Body of pancreas (tissue), 4 donors: ENCODE measurements at places on chromosomes 2 and 18. TPM values are rescaled to one million over a fixed set of nuclear protein-coding genes. Genes with fewer than 3 reads are reported as not detected.

AQP12B gene
- 328 TPM for total RNA-seq

- no peak for DNase-seq
Observed at GRCh38 chr2:139353874-139354273, 573.7 kb upstream of the NXPH2 start.

- DNase-seq = peak; percentile 65
Observed at GRCh38 chr2:134491771-134492441, 226.9 kb downstream of the TMEM163 start.

DNA sequence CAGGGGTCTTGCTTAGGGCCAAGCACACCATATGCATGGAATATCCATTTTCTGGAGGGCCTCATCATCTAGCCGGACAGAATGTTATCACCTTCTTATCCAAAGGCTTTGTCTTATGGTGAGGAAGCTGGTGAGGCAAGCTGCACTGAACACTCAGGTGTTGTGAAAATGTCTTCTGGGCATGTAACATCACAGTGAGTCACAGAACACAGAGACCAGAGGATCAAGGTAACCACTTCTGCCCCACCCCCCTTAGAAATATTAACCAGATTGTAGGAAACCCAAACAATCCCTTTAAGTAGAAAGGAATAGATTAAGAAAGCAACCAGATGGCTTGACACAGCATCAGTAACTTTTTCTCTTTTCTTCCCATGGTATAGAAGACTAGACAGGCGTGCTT lies 51.1 kb downstream of the MYO5B start:
- no peak for DNase-seq

DNA sequence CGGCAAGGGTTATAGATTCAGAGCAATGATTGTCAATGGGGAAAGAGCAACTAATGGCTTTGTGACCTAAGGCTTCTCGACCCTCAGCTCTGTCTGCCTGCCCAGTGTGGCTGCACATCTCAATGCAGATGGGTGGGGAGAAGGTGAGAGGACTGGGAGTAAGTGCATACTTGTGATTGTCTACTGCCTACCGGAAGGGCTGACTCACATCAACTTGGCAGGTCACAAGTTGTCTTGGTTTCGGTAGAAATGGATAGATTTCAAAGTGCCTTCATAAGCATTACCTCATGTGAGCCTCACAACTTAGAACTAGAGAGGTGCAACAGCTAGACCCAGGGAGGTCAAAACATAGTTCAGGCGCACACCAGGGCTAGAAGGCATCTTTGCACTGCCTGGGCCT lies 29.4 kb downstream of the STAT1 start:
- DNase-seq = no peak

DNA sequence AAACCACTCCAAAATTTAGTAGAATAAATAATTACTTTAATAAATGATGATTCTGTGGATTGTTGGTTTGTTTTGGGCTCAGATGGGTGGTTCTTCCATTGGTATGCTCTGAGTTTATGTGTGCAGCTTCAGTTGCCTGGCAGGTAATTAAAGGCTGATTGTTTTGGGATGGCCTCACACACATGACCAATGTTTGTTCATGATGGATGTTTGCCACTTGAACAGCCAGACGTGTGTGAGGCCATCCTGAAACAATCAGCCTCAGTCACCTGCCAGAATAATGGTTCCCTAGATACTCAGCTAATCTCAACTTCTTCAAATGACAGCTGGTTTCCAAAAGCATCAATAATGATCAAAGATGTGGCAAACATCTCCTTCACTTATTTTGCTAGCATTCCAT lies 352.5 kb upstream of the GULP1 start:
- no peak for DNase-seq

- no peak for DNase-seq
Observed at GRCh38 chr18:48547531-48547981, 8.7 kb downstream of the CTIF start.

DNA sequence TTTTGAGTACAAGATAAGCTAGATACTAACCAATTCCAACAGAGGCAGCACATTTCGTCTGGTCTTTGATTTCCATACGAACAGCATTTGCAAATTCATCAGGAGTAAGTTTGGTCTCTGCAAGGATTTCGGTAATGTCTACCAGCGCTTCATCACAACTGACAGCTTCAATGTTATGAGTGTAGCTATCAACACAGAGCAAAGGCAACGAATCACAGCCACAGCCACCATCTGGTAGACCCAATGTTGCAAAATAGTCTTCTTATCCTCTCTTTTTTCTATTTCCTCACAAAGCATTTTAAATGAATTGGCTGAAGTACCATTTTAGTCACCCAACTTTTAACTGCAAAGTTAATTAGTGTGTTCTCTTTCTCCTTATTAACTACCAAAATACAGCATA lies 68.3 kb downstream of the REV1 start:
- DNase-seq = no peak

- no peak for DNase-seq
Observed at GRCh38 chr2:74099835-74100234, 47.9 kb downstream of the BOLA3 start.

DNA sequence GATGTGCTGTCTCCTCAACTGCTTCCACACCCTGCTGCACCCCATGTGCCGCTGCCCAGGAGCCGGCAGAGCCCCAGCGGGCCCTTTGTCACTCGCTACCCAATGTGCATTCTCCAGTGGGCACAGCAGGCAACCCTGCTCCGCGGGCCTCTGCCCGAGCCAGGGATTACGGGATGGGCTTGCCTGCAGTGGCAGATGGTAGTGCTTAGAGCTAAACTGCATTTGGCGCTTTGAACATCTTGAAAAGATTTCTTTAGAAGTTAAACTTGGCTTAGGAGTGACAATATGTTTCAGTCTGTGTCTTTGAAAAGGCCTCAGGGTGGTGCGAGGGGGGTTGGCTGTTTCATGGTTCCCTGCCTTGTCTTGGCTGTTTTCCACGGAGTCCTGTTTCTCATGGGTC lies 84.0 kb upstream of the BOD1L2 start:
- DNase-seq = no peak
